Breast epithelium (tissue), 4 donors: ENCODE measurements at places on chromosomes 1 and 21. TPM values are rescaled to one million over a fixed set of nuclear protein-coding genes. Genes with fewer than 3 reads are reported as not detected.

- no peaks in the 10 kb centered on the region for H3K27me3 ChIP-seq
- no peaks in the 10 kb centered on the region for H3K36me3 ChIP-seq
- no peaks in the 10 kb centered on the region for H3K4me1 ChIP-seq
- no peak overlapping the region for H3K4me3 ChIP-seq
Observed at GRCh38 chr1:97041026-97041425, 319.4 kb downstream of the PTBP2 start.

GRCh38 chr1:48654606-48655210 lies 122.0 kb downstream of the BEND5 start:
- no peak for DNase-seq
- no peaks in the 10 kb centered on the region for H3K27me3 ChIP-seq
- H3K36me3 ChIP-seq = no peaks in the 10 kb centered on the region
- no peak overlapping the region for H3K27ac ChIP-seq
- no peak overlapping the region for H3K4me3 ChIP-seq

DNA sequence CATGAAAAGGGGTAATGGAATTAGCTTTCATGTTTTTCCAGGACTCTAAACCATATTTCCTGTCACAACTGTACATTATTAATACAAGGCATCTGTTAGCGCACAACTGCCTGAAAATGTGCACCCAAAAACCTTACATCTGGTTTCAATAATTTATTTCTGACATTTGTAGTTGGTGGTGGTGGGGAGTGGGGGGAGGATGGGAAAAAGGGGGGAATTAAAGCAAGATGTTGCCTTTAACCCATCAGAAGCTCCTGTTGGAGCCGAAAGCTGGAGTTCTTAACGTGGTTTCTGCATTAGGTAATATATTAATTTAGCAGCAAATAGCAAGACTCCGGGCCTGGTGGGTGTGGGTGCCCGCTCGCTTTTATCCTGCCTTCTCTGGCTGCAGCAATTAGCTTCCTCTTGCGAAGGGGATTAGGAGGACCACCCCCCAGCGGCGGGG lies 36.9 kb upstream of the HHAT start:
- H3K4me1 ChIP-seq = peaks cover 12% of the 10 kb centered on the region
- H3K27ac ChIP-seq = peak overlapping the region; percentile 91
- no peak for DNase-seq

GRCh38 chr21:14943616-14944015 lies 121.2 kb downstream of the NRIP1 start:
- no peak overlapping the region for H3K4me3 ChIP-seq
- DNase-seq = no peak
- H3K36me3 ChIP-seq = no peaks in the 10 kb centered on the region
- H3K27me3 ChIP-seq = no peaks in the 10 kb centered on the region

DNA sequence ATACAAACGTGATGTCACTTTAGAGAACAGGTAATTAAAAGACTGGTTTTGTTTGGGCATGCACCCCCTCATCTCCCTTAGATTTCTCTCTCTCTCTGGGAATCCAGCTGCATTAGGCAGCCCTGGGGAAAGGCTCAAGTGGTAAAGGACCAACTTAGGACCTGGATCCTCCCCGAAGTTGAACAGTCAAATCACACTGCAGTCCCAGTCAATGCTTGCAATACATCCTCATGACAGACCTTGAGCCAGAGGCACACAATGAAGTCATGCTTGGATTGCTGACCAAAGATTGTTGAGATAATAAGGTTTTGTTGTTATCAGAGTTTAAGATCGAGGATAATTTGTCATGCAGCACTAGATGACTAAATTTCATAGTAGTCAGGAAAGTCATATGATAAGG lies 1285.8 kb upstream of the NCAM2 start:
- H3K27ac ChIP-seq = no peak overlapping the region
- no peaks in the 10 kb centered on the region for H3K27me3 ChIP-seq
- H3K4me1 ChIP-seq = no peaks in the 10 kb centered on the region
- H3K4me3 ChIP-seq = no peak overlapping the region
- H3K36me3 ChIP-seq = no peaks in the 10 kb centered on the region

DNA sequence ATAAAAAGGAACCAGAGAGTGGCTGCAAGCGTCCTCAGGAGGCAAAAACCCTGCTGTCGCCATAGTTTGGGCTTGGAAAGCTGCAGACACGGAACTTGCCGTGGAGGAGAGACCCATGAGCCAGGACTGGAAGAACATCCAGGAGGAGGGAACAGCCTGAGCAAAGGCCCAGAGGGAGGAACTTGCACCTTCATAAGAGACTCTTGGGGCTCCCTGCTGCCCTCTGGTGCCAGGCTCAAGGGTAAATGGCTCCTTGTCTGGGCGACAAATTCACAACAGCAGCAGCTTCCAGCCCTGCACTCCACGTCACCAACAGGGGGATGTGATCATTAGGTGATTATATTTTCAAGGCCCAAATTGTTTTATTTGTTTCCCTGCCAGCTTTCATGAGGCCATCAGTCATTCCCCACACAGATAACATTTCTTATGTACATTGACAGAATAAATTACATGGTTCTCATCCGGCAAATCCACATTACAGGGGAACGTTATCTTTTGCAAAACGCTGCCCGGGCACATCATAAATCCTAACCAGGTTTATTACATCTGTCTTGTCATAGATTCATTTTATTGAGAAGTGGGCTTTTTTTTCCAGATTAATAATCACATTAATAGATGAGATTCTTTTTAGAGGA lies 143.0 kb upstream of the GRIK3 start:
- peaks cover 19% of the 10 kb centered on the region for H3K27me3 ChIP-seq
- H3K36me3 ChIP-seq = no peaks in the 10 kb centered on the region
- no peak overlapping the region for H3K4me3 ChIP-seq
- H3K4me1 ChIP-seq = no peaks in the 10 kb centered on the region
- DNase-seq = no peak
- no peak overlapping the region for H3K27ac ChIP-seq

DNA sequence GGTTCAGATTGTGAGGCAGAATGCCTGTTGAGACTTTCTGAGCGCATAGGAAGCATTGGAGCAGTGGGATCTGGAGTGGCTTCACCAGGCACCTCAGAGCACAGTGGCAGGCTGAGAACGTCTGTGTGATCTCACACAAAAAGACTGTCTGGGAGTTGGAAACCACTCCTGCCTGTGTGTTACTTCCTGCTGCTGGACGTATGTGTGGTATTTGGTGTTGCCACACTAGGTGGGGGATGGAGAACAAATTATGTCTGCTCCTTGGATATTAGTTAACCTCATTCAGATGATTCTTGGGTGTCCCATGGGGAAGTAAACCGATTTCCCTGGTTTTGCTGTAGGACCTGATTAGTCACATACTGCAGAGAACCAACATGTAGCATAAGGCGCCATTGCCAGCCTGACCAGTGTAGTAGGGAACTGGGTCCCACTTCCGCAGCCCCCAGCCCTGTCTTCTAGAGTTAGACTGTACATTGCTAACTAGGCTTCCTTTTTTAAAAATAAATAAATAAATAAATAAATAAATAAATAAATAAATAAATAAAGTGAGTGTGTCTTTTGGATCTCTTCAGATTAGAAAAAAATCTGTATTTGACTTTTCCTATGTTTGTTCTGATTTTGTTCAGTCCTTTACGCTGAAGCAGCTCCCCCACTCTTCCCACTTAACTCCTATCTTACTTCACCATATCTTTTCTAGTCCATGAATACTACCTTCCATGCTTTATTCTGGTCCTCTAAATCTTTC lies 26.9 kb downstream of the UCK2 start:
- no peaks in the 10 kb centered on the region for H3K36me3 ChIP-seq
- no peaks in the 10 kb centered on the region for H3K27me3 ChIP-seq
- H3K4me1 ChIP-seq = no peaks in the 10 kb centered on the region
- DNase-seq = peak; percentile 53

- no peaks in the 10 kb centered on the region for H3K36me3 ChIP-seq
- no peaks in the 10 kb centered on the region for H3K27me3 ChIP-seq
- H3K4me1 ChIP-seq = no peaks in the 10 kb centered on the region
- H3K27ac ChIP-seq = no peak overlapping the region
Observed at GRCh38 chr1:78836726-78837125, 169.8 kb downstream of the ADGRL4 start.

- no peaks in the 10 kb centered on the region for H3K36me3 ChIP-seq
- no peak for DNase-seq
- no peaks in the 10 kb centered on the region for H3K27me3 ChIP-seq
- H3K4me3 ChIP-seq = no peak overlapping the region
- H3K4me1 ChIP-seq = no peaks in the 10 kb centered on the region
- no peak overlapping the region for H3K27ac ChIP-seq
Observed at GRCh38 chr1:245546875-245547274, 392.1 kb downstream of the KIF26B start.

GRCh38 chr1:221692643-221693042 lies 49.2 kb downstream of the DUSP10 start:
- no peak overlapping the region for H3K4me3 ChIP-seq
- H3K36me3 ChIP-seq = no peaks in the 10 kb centered on the region
- H3K27ac ChIP-seq = no peak overlapping the region
- H3K27me3 ChIP-seq = no peaks in the 10 kb centered on the region
- no peak for DNase-seq

DNA sequence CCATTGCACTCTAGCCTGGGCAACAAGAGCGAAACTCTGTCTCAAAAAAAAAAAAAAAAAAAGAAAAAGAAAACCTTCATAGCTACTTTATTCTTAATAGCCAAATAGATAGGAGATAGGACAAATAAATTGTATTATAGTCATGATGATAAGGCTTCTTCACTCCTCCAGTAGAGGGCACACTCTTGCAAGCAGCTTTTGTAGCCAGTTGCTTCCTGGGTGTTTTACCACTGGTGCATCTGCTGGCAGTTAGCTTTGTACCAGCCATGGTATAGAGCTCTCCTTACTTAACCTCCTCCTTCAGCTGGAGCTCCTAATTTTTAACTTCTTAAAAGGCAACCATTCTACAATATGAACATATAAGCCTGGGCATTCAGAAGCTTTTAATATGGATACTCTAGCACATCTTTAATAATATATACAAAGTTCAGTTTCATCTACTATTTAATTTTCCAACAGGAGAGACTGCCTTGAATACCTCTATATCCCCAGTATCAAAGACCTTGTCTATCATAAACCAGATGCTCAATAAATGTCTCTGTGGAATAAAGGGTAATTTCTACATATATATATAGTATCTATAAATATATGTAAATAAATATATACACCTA lies 35.8 kb downstream of the EVI5 start:
- no peaks in the 10 kb centered on the region for H3K4me1 ChIP-seq
- no peaks in the 10 kb centered on the region for H3K27me3 ChIP-seq
- H3K36me3 ChIP-seq = no peaks in the 10 kb centered on the region
- H3K27ac ChIP-seq = no peak overlapping the region
- H3K4me3 ChIP-seq = no peak overlapping the region

DNA sequence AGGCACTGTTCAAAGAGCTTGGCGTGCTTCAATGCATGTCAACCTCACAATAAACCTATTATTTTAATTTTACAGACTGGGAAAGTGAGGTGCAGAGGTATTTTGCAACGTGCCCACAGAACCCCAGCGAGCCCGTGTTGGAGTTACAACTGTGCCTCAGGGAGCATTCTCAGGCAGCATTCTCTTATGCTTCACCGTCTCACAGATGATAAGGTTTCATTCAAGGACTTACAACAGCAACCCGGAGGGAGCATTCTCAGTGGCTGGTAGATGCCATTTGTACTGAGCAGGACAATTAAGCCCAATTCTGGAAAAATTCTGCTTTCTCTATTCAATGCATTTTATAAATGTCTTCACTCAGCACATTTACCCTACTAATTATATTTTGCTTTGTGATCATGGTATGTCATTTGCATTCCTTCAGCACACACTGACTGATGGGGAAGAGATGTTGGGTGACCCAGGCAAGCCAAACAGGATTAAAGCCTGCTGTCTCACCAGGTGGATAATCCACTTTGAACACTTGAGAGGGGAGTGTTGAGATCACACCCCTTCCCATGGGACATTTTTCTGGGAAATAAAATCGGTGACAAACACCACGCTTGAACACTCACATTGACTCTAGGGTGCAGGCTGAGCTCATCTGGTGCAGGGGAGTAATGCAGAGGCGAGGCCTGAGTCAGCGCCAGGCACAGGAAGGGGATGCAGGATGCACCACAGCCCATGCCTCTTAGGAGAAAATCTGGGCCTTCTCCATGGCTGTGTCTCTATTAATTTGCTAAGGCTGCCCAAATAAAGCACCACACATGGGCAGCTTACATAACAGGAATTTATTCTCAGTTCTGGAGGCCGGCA lies 113.9 kb downstream of the CLIC6 start:
- DNase-seq = no peak
- no peak overlapping the region for H3K27ac ChIP-seq
- no peaks in the 10 kb centered on the region for H3K27me3 ChIP-seq
- no peaks in the 10 kb centered on the region for H3K4me1 ChIP-seq
- H3K4me3 ChIP-seq = no peak overlapping the region

GRCh38 chr1:163745204-163745603 lies 423.4 kb downstream of the NUF2 start:
- no peak overlapping the region for H3K27ac ChIP-seq
- no peaks in the 10 kb centered on the region for H3K27me3 ChIP-seq

- no peak overlapping the region for H3K27ac ChIP-seq
- no peak for DNase-seq
- H3K4me1 ChIP-seq = no peaks in the 10 kb centered on the region
- H3K4me3 ChIP-seq = no peak overlapping the region
Observed at GRCh38 chr1:29354511-29355098, 118.3 kb downstream of the PTPRU start.

GRCh38 chr1:234934611-234935033 lies 194.0 kb downstream of the TOMM20 start:
- H3K4me1 ChIP-seq = no peaks in the 10 kb centered on the region
- H3K27me3 ChIP-seq = no peaks in the 10 kb centered on the region

GRCh38 chr1:193794239-193794638 lies 607.8 kb upstream of the B3GALT2 start:
- H3K36me3 ChIP-seq = no peaks in the 10 kb centered on the region
- H3K27me3 ChIP-seq = no peaks in the 10 kb centered on the region
- DNase-seq = no peak
- no peak overlapping the region for H3K27ac ChIP-seq

DNA sequence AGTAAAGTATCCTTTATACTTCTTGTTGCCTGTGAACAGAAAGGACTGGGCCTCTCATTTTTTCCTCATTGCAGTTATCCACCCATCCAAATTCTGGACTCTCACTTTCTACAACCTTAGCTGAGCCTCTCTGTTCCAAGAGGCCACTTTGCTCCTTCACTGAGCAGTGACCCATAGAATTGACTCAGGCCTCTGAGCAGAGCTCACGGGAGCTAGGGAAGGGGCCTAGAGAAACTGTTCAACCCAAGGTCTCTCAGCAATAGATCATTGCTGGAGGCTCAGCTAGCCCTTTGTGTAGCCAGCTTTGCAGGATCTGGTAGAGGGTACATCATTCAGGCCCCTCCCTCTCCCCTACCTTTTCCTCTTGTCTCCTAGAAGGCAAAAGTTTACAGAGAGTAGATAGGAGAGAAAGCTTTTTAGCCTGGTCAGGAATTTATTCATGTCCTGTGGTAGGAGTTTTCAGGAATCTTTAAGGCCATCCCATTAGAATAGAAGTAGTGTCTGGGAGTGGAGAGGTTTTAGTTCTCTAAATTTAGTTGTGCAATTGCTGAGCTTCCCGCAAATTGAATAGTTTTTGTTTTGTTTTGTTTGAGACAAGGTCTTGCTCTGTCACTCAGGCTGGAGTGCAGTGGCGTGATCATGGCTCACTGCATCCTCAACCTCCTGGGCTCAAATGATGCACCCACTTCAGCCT lies 6.7 kb downstream of the INTS3 start:
- H3K4me1 ChIP-seq = peaks cover under 1% of the 10 kb centered on the region
- H3K4me3 ChIP-seq = no peak overlapping the region
- no peak for DNase-seq

- H3K4me3 ChIP-seq = no peak overlapping the region
- no peak for DNase-seq
- no peaks in the 10 kb centered on the region for H3K4me1 ChIP-seq
- H3K27me3 ChIP-seq = no peaks in the 10 kb centered on the region
- no peaks in the 10 kb centered on the region for H3K36me3 ChIP-seq
Observed at GRCh38 chr1:51969038-51969705, 21.3 kb downstream of the RAB3B start.

RASSF5 gene
- total RNA-seq = 11.0 TPM

SPOCD1 gene
- total RNA-seq = 1.1 TPM

MRPL39 gene
- 26.5 TPM for total RNA-seq

PDE4B gene
- 207 TPM for total RNA-seq

KCNH1 gene
- total RNA-seq = 0.32 TPM
